ENCODE measurements at places on chromosomes 3 and 15.
A peak's percentile ranks its signal among the peaks of the same experiment; 100 is the strongest.

DNA sequence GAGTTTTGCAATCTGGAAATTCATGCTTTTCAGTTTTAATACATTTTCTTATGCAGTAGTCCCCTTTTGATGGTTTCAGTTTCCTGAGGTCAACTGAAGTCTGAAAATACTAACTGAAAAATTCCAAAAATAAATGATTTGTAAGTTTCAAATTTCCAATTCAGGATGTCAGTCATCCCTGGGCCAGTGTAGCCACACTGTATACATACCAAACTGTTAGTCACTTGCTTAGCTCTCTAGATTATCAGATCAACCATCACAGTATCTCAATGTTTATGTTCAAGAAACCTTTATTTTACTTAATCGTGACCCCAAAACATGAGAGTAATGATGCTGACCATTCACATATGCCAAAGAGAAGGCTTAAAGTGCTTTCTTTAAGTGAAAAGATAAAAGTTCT is 715.5 kb downstream of the GBE1 start:
- DNase-seq, result no peak

DNA sequence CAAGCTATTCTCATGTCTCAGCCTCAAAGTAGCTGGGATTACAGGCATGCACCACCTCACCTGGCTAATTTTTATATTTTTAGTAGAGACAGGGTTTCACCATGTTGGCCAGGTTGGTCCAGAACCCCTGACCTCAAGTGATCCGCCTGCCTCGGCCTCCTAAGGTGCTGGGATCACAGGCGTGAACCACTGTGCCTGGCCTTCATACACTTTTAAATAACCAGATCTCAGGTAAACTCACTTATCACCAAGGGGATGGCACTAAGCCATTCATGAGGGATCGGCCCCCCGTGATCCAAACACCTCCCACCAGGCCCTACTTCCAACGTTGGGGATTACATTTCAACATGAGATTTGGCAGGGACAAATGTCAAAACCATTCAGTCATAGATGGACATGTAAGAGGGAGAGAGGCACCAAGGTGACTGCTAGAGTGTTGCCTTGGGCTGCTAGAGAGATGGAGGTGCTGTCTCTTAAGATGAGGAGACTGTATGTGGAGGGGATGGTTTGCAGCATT is 13.3 kb upstream of the DOCK3 start:
- DNase-seq, result no peak

DNA sequence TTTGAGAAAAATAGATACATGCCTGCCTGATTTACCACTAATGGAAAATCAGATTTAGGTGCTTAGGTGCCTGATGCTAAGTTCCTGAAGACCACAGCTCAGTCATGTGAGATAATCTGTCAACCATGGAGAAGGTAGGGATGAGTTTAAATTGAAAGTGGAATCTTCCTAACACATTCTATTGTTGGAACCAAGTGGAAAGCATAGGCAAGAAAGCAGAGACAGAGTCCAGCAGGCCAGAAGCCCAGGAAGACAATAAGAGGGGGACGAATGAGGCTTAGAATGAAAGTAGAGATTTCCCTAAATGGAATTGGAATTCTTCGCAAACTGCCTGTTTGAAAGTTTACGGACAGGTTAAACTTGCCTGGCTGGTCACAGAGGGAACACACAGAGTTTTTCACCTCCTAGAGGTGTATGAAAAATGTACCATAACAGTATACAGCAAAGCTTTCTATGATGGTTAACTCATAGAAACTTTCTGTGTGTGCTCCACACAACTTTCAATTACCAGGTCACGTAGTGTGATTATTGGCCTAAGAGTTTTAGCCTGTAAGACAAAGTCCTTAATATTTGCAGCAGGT is 453.8 kb upstream of the KCNMB2 start:
- DNase-seq, result no peak

- DNase-seq, result no peak
These were observed 5.1 kb upstream of the DNAH1 start for GRCh38 chr3:52310861-52311575.

GRCh38 chr15:57537072-57537471 is 54.6 kb upstream of the MYZAP start:
- peak; percentile 82 for DNase-seq

- no peak for DNase-seq
These were observed 144.6 kb upstream of the MEF2A start for GRCh38 chr15:99421172-99421656.

- no peak for DNase-seq
These were observed 18.6 kb downstream of the GOLIM4 start for GRCh38 chr3:168077091-168077490.

GRCh38 chr15:47337836-47338235 is 379.5 kb upstream of the SEMA6D start:
- no peak for DNase-seq

DNA sequence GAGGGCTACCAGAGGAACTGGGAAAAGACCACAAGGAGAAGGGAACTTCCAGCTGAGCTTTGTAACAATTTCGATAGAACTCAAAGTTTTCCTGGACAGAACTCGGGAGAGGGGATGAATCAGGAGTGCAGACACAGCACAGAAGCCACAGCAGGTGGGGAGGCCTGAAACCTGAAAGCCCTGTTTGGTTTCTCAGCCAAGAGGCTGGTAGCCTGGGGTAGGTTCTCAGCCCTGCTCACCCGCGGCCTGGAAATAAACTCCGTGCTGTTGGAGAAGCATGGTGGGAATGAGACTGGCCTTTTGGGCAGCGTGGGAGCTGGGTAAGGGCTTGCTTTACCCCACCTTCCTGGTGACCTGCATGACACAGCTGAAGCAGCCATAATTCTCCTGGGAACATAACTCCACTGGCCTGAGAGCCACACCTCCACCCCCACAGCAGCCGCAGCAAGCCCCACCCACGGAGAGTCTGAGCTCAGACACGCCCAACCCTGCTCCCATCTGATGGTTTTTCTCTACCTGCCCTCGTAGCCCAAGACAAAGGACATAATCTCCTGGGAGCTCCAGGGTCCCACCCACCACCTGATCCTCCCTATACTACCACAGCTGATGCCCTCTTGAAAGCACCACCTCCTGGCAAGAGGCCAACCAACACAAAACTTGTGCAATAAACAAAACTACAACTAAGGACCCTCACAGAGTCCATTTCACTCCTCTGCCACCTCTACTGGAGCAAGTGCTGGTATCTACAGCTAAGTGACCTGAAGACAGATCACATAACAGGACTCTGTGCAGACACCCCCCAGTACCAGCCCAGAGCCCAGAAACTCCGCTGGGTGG is 52.5 kb upstream of the CHRM5 start:
- DNase-seq, result peak; percentile 9

DNA sequence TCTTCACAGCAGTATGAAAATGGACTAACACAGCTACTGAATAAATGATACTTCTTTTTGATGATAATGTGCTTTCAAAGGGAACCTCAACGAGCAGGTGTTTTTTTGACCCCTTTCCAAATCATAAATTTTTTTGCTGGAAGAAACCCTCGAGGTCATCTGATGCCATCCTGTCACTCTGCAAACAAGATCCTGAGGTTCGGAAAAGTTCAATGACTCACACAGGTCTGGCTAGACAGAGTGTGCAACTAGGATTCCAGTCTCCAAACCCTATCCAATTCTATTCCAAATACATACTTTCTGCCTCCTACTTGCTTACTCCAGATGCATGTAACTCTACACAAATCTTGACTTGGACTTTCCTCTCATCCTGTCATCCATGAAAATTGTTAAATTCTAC is 124.7 kb downstream of the NEDD4 start:
- DNase-seq, result no peak

- no peak for DNase-seq
These were observed 214.2 kb upstream of the PROK2 start for GRCh38 chr3:71998995-71999673.

- DNase-seq, result no peak
These were observed 240.2 kb upstream of the IL12A start for GRCh38 chr3:159748425-159748824.

DNA sequence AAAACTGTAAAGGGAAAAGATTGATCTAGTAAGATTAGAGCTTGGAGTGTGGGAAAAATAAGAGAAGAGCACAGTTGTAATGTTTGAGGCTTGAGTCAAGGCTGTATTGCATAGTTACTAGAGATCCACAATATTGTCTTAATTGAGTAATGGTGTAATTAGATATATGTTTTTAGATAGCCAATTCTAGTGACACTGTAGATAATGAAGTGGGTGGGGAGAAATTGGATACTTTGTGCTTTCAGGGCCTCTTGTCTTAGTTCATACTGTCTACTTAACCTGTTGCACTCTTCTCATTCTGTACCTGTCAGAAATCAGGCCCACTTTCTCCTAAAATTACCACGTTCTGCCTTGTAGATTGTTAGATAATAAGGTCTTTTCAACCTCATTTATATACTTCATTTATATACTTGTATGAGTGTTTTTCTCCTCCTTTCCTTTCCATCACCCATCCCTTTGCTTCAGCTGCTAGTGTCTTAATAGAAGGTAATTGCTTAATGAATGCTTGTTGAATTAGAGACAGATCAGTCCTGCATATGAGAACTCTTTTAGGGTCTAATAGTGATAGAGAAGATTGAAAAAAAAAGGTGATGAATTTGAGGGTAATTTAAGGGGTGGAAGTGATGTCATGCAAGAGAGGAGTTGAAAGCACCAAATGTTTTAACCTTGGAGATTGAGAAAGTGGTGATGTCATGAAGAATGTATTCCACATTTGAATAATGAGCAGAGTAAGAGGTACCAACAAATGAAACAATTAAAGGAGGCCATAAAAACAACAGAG is 32.0 kb downstream of the PIK3CA start:
- no peak for DNase-seq

- no peak for DNase-seq
These were observed 211.1 kb downstream of the PTPRG start for GRCh38 chr3:61772456-61772855.

- DNase-seq, result no peak
These were observed 108.0 kb upstream of the PRR20G start for GRCh38 chr3:127395663-127396355.

DNA sequence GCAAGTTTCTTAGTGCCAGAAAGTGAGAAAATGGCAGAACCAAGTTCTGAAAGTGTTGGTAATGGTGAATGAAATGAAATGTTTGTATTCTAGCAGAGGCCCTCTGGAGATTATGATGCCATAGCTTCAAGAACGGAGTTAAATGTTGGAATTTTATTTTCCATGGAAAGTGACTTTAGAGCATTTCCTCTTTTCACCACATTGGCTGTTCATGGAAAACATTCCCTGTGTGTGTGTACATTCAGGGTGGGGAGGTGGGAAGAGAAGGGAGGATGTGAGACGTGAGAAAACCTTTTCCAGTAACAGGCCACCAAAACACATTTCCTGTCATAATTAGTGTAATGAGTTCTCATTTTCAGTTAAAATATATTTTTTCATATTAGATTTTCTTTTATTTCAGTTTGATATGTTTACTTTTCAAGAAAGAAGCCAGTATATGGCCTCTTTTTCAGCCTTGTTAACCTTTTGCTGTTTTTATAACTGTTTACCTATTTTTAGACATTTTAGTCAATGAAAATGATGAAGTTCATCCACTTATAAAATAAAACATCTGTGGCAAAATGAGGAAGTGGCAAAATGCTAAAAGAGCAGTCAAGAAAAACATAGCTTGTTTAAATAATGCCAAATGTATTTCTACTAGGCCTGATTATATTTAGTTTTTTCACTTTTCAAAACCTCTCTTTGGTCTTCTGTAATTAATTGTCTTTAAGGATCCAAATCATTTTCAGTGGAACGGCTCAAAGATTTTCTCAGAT is 21.6 kb downstream of the SAMMSON start:
- DNase-seq, result no peak

GRCh38 chr3:174755833-174756829 is 103.0 kb upstream of the NAALADL2 start:
- no peak for DNase-seq

GRCh38 chr3:189786479-189787064 is 155.4 kb downstream of the TP63 start:
- DNase-seq, result no peak

GRCh38 chr3:187039723-187040414 is 99.4 kb downstream of the RPL39L start:
- DNase-seq, result no peak

DNA sequence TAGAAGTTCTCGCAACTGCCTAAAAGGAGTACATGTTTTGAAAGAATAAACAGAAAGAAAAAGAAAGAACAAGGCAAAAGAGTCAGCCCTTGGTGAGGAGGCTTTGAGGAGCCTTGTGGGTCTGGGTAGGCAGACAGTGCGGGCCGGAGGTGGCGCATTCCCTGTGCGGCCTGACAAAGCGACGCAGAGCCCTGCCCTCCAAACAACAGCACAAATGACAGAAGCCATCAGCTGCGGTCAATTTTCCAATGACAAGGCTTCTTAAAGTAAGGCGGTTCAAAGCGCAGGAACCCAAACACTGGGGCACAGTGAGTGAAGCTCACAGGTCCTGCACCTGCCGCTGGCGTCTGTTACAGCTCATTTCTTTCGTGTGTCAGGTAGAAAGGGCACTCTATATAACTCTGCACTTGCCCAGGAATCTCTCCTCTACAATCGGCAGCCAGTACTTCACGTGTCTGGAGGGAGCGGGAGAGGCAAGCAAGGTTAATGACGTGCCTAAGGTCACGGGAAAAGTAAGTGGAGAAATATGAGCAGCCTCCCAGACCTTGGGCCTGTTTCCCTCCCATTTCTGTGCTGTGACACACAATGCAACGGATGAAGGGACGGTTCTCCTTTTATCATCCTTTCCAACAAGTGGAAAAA is 178.1 kb downstream of the OPA1 start:
- no peak for DNase-seq

DNA sequence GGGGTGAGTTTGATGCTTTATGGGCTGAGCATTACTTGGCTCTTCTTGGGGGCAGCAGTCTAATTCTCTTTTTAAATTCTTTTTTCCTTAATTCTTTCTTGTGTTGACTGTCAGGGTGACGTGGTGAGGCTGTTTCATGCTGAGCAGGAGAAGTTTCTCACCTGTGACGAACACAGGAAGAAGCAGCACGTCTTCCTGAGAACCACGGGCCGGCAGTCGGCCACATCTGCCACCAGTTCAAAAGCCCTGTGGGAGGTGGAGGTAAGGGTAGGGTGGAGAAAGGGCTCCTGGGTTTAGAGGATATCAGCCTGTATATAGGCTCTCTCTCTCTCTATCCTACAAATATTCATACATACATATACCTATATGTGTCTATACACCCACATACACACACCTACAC is 152.3 kb downstream of the ITPR1 start:
- no peak for DNase-seq

- DNase-seq, result no peak
These were observed 28.0 kb upstream of the NDUFB4 start for GRCh38 chr3:120568202-120568531.

- no peak for DNase-seq
These were observed 42.3 kb downstream of the FBXO22 start for GRCh38 chr15:75945953-75946352.

DNA sequence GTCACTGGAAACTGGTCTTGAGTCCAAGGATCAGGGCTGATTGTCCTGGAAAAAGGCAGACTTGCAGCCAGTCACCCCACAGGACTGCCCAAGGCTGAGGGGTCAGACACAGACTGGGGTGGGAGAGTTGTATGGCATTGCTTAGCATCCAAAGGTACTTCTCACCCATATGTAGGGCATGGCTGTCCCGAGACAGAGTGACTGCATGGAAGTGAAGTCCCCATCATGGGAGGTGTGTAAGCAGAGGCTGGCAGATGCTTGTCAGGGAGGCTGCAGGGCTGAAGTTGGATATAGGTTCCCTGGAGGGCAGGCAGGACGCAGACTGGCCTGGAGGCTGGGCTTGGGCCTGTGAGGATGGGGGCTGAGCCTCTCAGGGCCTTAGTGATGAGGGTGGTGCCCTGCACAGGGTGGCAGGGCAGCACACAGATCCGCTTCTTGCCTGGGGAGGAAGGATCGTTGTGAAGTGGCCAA is 31.1 kb downstream of the PSTPIP1 start:
- DNase-seq, result no peak

GRCh38 chr3:81764665-81765064 is 3.2 kb upstream of the GBE1 start:
- no peak for DNase-seq

- no peak for DNase-seq
These were observed 138.0 kb upstream of the BHLHE40 start for GRCh38 chr3:4841225-4841624.

Data from body of pancreas (tissue), 4 donors.